ENCODE measurements at places on chromosomes 1 and 21.
A peak's percentile ranks its signal among the peaks of the same experiment; 100 is the strongest.

- DNase-seq: no peak
These were observed 194.2 kb upstream of the NFIA start for GRCh38 chr1:60888126-60888525.

GRCh38 chr1:55815745-55816455 is 600.7 kb upstream of the USP24 start:
- no peak for DNase-seq

GRCh38 chr21:44547656-44548331 is 3.5 kb downstream of the KRTAP10-2 start:
- peak; percentile 39 for DNase-seq

- no peak for DNase-seq
These were observed 201.0 kb downstream of the NRIP1 start for GRCh38 chr21:14863745-14864210.

DNA sequence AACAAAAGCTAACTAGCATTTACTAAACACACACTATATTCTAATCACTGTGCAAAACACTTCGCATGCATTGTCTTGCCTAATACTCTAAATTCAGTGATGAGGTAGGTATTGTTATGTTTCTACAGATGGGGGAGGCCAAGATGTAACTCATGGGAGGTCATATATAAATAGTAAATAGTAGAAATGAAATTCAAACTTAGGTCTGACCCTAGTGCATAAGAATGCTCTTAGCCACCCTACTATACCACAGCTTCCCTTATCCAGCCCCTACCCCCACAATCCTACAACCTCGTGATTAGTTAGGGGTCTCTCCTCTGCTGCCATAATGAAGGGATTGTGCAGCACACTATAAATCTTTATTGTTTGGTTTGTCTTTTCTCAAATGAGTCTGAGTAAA is 3.3 kb downstream of the PFDN2 start:
- DNase-seq: no peak

DNA sequence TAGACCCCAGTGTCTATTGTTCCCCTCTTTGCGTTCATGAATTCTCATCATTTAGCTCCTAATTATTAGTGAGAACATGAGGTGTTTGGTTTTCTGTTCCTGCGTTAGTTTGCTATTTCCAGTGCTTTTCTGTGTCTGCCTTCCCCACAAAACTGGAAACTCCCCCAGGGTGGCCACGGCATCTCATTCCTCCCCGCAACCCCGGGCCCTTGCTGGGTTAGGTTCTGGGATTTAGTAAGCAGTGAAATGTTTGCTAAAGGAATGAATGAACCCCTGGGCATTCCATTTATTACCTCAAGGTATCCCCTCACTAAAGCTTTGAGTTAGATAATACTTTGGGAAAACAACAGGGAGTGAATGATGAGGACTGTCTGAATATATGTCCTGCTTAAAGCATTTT is 142.9 kb downstream of the GLUL start:
- no peak for DNase-seq

- DNase-seq: no peak
These were observed 3.0 kb downstream of the RWDD3 start for GRCh38 chr1:95236784-95237575.

GRCh38 chr1:151048645-151049032 is 1.1 kb downstream of the C1orf56 start:
- no peak for DNase-seq

GRCh38 chr1:156399355-156400125 is 30.5 kb downstream of the RHBG start:
- DNase-seq: no peak
